ENCODE measurements at places on chromosomes 2 and 18. TPM values are rescaled to one million over a fixed set of nuclear protein-coding genes. Genes with fewer than 3 reads are reported as not detected.

FAM237A gene
- total RNA-seq = not detected

GRB14 gene
- not detected for total RNA-seq

STEAP3 gene
- total RNA-seq = 0.09 TPM

DSG1 gene
- not detected for total RNA-seq

GPR45 gene
- total RNA-seq = not detected

CELF4 gene
- total RNA-seq = not detected

MC5R gene
- total RNA-seq = 0.09 TPM

IL37 gene
- total RNA-seq = not detected

TMEFF2 gene
- not detected for total RNA-seq

XDH gene
- 0.30 TPM for total RNA-seq

SPRED2 gene
- total RNA-seq = 7.7 TPM

CHRNA1 gene
- total RNA-seq = not detected

ASPRV1 gene
- 1.3 TPM for total RNA-seq

NOSTRIN gene
- not detected for total RNA-seq

MEP1B gene
- total RNA-seq = 0.11 TPM

Data from T-helper 2 cell treated with Interferon-gamma antibody and Interleukin-4, amounts not matched to agents 100 ng/mL and 5 ng/mL, for 36 hours (primary cell).